SJCRH30 (cell line): ENCODE measurements at places on chromosomes 4 and X.

- peak; percentile 45 for DNase-seq
These were observed 10.1 kb downstream of the WDR1 start for GRCh38 chr4:10106421-10107039.

- no peak for DNase-seq
These were observed 902.8 kb upstream of the NDST4 start for GRCh38 chr4:116016201-116016600.

DNA sequence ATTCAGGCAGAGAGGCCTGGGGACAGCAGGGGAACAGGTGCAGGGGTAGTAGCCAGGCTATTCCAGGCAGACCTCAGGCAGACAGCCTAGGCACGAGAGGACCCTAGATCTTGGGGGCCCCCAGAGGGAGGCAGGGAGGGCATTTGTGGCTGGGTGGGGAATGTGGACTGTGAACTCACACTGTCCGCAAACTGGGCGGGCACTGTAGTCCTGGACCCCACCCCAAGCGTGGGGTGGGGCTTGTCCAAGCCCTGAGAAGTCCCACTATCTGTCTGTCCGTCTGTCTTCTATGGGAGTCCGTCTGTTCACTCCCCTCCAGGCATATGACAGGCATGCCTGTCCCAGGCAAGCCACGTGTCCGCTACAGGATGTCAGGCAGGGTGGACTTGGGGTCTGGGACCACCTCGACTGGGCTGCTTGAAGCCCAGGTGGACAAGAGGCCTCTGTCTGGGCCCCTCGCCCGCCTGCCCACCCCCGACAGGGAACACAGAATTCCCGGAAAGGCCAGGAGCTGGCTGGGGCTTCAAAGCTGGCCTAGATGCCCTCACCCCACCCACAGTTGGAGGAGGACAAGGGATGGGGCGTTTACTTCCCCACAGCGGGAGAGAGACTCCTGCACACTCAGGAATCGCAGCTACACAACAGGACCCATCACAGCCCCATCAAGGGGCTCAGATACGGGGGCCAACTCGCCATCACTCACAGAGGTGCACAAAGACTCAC is at the start of gene SLC38A5:
SLC38A5 (minus strand) TSS at position 151 of the 723 bp plus-strand sequence. CDS start 2,336 bp downstream, outside the sequence.
- DNase-seq: no peak

- no peak for DNase-seq
These were observed 5.0 kb downstream of the NAF1 start for GRCh38 chr4:163161536-163162205.

DNA sequence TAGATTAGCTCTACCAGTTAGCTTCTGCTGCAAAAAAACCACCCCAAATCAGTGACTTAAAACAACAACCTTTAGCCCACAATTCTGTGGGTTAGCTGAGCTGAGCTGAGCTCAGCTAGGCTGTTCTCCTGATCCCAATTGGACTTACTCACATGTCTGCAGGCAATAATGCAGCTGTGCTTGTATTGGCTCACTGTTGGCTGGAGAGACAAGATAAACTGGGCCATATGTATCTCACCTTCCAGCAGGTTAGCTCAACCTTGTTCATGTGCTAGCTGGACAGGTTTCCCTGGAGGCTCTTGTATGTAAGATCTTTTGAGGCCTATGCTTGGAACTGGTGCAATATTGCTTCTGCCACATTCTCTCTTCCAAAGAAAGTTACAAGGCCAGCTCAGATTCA is 261.5 kb upstream of the ADGRL3 start:
- no peak for DNase-seq

GRCh38 chrX:39174241-39174771 is 373.0 kb downstream of the MID1IP1 start:
- peak; percentile 37 for DNase-seq

- peak; percentile 92 for DNase-seq
These were observed 51.5 kb upstream of the TRIM2 start for GRCh38 chr4:153152501-153153338.

DNA sequence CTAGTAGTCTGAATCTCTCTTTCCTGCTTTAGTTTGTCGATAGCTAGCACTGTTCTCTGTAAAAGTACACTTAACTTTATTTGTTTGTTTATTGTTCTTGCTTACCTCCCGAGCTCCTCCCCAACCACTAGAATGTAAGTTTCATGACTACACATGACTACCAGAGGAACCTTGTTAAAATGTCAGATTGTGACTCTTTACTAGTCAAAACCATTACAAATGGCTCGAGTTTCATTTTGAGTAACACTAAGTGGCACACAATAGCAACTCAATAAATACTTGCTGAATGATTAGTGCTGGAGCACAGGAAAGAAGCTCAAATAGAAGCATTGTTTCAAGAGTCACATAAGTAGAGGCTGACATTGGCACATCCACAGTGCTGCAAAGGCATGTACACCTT is 116.1 kb downstream of the MAPK10 start:
- DNase-seq: no peak

DNA sequence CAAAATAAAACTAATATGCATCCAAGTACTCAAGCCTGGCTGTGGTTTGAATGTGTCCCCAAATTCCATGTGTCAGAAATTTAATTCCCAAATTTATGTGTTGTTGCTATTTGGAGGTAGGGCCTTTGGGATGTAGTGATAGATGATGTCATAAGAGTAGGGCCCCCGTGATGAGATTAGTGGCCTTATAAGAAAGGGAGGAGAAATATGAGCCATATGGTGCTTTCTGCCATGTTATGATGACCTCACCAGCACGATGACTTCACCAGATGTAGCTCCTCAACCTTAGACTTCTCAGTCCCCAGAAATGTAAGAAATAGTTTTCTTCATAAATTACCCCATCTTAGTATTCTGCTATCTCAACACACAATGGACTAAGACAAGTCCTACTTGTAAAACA is 2264.0 kb downstream of the ARAP2 start:
- peak; percentile 16 for DNase-seq

- peak; percentile 13 for DNase-seq
These were observed 5.5 kb downstream of the GSTCD start for GRCh38 chr4:105714071-105714521.

DNA sequence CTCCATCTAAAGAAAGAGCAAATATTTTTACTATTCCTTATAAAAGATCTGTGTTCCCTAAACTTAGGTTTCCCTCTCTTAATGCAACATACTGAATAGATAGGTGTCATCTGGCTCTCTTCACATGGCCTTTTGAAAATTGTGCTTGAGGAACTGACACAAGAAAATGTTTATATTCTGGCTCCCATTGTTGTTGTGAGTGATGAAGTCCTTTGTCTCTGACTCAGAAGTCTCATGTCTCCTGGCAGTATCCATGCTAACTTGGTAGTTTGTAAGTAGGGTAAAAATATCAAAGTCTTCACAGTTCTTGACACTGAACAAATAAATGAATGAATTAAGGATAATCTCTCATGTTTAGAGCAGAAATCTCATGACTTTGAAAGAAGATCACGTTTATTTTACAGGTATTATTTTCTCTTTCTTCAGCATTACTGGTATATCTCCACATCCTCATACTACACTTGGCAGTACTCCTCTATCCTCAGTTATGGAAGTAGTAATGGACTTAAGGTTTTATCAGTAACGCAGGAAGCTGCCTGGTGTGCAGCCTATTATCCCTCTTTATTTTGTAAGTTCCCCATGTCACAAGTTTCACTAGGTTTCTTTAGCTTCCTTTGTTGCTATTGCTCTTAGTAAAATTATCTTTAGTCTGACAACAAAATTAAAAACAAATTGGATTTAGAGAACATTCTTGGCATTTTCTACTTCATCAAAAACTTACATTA is 14.2 kb upstream of the PABPC4L start:
- no peak for DNase-seq

GRCh38 chr4:996030-996996 is 3.1 kb upstream of the SLC26A1 start:
- no peak for DNase-seq

DNA sequence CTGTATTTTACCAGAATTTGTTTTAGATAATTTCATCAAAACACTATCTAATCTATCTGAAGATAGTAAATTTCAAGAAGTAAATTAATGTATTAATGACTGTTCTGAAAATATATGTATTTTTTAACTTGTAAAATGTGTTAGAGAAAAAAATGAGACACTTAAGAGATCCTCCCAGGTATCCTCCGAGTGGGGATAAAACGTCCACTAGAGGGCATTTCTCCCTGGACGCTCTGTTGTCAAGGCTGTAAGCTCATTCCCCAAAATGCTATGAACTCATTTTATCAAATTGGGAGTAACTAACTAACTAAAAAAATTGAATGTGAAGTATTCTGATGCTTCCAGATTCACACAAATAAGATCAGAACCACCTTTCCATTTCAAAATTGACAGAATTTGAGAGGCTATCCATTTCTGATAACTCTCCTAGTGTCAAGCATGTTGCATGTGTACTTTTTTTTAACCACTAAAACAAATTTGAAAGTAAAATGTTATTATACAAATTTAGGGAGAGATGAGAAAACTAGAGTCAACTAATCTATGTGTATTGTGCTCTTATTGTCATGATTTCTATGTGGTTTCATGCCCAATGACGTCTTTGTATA is 337.3 kb upstream of the HS3ST1 start:
- peak; percentile 61 for DNase-seq

- DNase-seq: no peak
These were observed 12.3 kb downstream of the ING2 start for GRCh38 chr4:183517194-183517593.

GRCh38 chr4:36317721-36318120 is 36.3 kb downstream of the DTHD1 start:
- no peak for DNase-seq

GRCh38 chr4:26058537-26058936 is 144.5 kb downstream of the SMIM20 start:
- peak; percentile 26 for DNase-seq

- no peak for DNase-seq
These were observed 112.2 kb downstream of the IDS start for GRCh38 chrX:149392921-149393320.

DNA sequence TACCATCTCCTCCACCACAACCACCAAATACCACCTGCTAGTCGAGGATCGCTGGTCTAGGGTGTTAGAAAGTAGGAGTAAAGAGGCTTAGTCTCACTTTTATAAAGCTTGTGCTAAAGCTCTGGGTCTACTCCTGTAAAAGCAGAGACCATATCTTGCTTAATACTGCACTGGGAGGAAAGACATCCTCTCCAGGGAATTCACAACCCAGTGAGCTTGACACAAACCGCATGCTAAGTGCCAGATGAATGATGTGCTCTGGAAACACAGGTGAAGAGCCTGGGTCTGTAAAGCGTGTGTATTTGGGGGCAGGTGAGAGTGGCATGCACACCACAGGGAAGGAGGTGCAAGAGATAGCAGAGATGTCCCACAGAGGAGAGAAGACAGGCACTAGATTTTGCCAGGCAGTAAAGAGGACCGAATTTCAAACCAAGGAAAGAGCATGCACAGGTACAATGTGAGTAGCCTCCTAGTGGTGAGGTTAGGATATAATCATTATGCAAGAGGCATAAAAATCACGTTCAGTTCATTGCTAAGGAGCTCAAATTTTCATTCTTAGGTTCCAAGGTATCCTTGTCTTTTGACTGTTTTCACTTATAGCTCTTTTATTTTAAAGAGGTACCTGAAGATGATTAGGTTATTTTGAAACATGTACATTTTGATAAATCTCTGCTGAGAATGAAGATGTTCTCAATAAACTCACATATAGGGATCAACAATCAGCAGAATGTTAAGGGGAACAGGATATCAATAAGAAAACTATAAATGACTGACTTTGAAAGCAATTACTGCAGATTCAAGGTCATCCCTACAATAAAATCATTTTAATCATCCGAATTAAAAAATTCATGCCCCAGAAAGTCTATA is 20.7 kb downstream of the TAPT1 start:
- DNase-seq: peak; percentile 47

- DNase-seq: no peak
These were observed 366.8 kb upstream of the FGF13 start for GRCh38 chrX:139078342-139078741.

DNA sequence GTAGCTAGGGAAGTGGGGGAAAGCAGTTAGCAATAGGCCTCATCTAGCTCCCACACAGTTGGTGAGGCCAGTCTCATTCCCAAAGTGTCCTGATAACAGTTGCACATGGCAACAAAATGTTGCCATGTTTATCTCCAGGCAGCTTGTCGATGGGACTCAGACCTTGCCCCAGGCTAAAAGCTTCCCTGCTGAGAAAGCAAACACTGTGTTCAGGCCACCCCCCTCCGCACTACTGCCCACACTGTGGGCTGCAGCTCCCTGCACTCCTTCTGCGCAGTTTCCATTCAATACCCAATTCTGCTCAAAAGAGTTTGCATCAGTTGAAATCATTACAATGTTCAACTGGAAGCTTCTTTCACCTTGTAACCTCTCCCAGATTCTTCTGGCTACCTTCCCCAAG is 287.8 kb upstream of the GK2 start:
- no peak for DNase-seq

DNA sequence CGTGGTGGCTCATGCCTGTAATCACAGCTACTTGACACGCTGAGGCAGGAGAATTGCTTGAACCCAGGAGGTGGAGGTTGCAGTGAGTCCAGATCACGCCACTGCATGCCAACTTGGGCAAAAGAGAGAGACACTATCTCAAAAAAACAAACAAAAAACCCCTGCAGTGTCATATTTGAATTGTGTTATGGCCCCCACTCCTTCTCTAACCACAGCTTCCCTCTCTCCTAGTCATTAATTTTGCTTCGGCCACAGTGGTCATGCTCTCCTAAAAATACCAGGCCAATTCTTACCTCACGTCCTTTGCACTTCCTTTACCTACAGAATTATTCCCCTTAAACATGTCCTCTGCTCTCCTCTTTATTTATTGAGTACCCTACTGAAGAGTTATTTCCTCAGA is 206.1 kb downstream of the PPP3CA start:
- no peak for DNase-seq

DNA sequence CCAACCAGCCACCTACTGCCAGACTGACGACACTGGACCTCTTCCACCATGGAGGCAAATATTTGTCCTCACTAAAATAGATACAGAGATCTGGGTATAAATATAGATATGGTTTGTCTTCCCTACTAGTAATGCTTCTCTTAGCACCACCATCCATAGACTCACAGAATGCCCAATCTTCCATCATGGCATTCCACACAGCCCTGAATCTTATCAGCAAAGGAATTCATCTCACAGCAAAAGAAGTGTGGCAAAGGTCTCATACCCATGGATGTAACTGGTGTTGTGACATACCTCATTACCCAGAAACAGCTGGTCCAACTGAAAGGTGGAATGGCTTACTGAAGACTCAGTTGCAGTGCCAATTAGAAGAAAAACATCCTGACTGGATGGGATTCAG is 47.2 kb upstream of the HS6ST2 start:
- DNase-seq: no peak

- DNase-seq: peak; percentile 0
These were observed 33.5 kb downstream of the GUCY2F start for GRCh38 chrX:109448282-109448938.

- no peak for DNase-seq
These were observed 31.0 kb downstream of the DCTD start for GRCh38 chr4:182886205-182886604.

- no peak for DNase-seq
These were observed 37.3 kb upstream of the GUCY1A1 start for GRCh38 chr4:155629183-155629825.

DNA sequence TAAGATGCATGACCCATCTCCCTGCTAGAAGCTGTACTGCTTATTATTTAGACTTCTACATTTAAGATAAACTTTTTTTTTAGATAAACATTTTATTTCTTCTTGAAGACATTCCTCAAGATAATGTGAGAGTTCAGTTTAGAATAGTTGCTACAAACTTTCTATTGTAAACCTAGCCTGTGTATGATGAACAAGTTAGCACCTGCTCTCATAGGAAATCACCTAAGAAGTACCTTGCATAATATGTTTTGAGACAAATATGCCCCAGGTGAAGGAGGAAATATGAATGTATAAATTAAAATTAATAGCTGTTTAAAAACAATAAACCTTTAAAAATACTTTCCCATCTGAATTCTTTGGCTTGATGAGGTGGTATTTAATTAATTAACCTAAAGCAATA is 35.6 kb downstream of the RASGEF1B start:
- no peak for DNase-seq

GRCh38 chr4:27916452-27917184 is 1056.0 kb downstream of the STIM2 start:
- no peak for DNase-seq
